ENCODE measurements at places on chromosomes 3 and 15. TPM values are rescaled to one million over a fixed set of nuclear protein-coding genes. Genes with fewer than 3 reads are reported as not detected.

SMAD6 gene
- total RNA-seq, result 0.10 TPM

SPINK8 gene
- not detected for total RNA-seq

GOLGA6L7 gene
- total RNA-seq, result not detected

PHLDB2 gene
- total RNA-seq, result 2.5 TPM

PAQR5 gene
- 0.23 TPM for total RNA-seq

C2CD4B gene
- total RNA-seq, result not detected

CLDN11 gene
- not detected for total RNA-seq

PPCDC gene
- 33.7 TPM for total RNA-seq

LRRC31 gene
- total RNA-seq, result not detected

XCR1 gene
- not detected for total RNA-seq

SI gene
- total RNA-seq, result not detected

ARL8B gene
- total RNA-seq, result 52.7 TPM

GPR156 gene
- not detected for total RNA-seq

TLE3 gene
- 71.6 TPM for total RNA-seq

RUVBL1 gene
- total RNA-seq, result 120 TPM

SYNM gene
- total RNA-seq, result 0.12 TPM

GATA2 gene
- total RNA-seq, result 0.24 TPM

ADGRG7 gene
- not detected for total RNA-seq

FGF12 gene
- total RNA-seq, result not detected

MAGI1 gene
- 0.12 TPM for total RNA-seq

CCNB2 gene
- total RNA-seq, result 56.3 TPM

TEX55 gene
- not detected for total RNA-seq

CPNE9 gene
- not detected for total RNA-seq

PDIA3 gene
- 338 TPM for total RNA-seq

TNK2 gene
- total RNA-seq, result 35.1 TPM

RLBP1 gene
- total RNA-seq, result not detected

TMEM108 gene
- total RNA-seq, result not detected

GRM7 gene
- total RNA-seq, result not detected

FSIP1 gene
- total RNA-seq, result 0.74 TPM

PCOLCE2 gene
- total RNA-seq, result 2.0 TPM

LSAMP gene
- not detected for total RNA-seq

DAZL gene
- not detected for total RNA-seq

CAMK2N2 gene
- total RNA-seq, result not detected

COL7A1 gene
- total RNA-seq, result 1.4 TPM

GRAMD2A gene
- not detected for total RNA-seq

SPTSSB gene
- not detected for total RNA-seq

ARNT2 gene
- total RNA-seq, result not detected

UTS2B gene
- total RNA-seq, result not detected

TP63 gene
- not detected for total RNA-seq

CYP8B1 gene
- not detected for total RNA-seq

IL20RB gene
- total RNA-seq, result 1.1 TPM

ARGFX gene
- total RNA-seq, result not detected

PCSK6 gene
- total RNA-seq, result 4.6 TPM

RTP1 gene
- not detected for total RNA-seq

SHF gene
- 19.5 TPM for total RNA-seq

CLDND1 gene
- 204 TPM for total RNA-seq

CAV3 gene
- not detected for total RNA-seq

NR2E3 gene
- not detected for total RNA-seq
